ENCODE measurements at places on chromosomes 12 and 14. TPM values are rescaled to one million over a fixed set of nuclear protein-coding genes. Genes with fewer than 3 reads are reported as not detected.

PLCZ1 gene
- not detected for total RNA-seq

TRIM9 gene
- total RNA-seq: 0.32 TPM

DEGS2 gene
- total RNA-seq: 5.8 TPM

ENO2 gene
- total RNA-seq: 55.3 TPM

TM7SF3 gene
- total RNA-seq: 42.0 TPM

CLEC14A gene
- not detected for total RNA-seq

KRT77 gene
- total RNA-seq: not detected

DNA sequence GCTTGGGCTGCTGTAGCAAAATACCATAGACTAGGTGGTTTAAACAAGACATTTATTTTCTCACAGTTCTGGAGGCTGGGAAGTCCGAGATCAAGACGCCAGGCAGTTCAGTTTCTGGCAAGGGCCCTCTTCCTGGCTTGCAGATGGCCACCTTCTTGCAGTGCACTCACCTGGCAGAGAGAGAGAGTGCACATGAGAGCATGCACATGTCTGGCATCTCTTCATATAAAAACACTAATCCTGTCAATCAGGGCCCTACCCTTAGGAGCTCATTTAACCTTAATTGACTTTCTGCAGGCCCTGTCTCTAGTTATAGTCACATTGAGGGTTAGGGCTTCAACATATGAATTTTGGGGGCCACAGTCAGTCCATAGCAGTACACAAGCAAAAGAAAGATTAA, 12.4 kb upstream of the EVL start:
- DNase-seq: no peak

GRCh38 chr14:90587918-90588317, 191.1 kb downstream of the CALM1 start:
- no peak for DNase-seq

GRCh38 chr14:99468836-99469592, 11.6 kb downstream of the SETD3 start:
- no peak for DNase-seq

- no peak for DNase-seq
These were observed 12.8 kb upstream of the BMAL2 start for GRCh38 chr12:27319848-27320247.

DNA sequence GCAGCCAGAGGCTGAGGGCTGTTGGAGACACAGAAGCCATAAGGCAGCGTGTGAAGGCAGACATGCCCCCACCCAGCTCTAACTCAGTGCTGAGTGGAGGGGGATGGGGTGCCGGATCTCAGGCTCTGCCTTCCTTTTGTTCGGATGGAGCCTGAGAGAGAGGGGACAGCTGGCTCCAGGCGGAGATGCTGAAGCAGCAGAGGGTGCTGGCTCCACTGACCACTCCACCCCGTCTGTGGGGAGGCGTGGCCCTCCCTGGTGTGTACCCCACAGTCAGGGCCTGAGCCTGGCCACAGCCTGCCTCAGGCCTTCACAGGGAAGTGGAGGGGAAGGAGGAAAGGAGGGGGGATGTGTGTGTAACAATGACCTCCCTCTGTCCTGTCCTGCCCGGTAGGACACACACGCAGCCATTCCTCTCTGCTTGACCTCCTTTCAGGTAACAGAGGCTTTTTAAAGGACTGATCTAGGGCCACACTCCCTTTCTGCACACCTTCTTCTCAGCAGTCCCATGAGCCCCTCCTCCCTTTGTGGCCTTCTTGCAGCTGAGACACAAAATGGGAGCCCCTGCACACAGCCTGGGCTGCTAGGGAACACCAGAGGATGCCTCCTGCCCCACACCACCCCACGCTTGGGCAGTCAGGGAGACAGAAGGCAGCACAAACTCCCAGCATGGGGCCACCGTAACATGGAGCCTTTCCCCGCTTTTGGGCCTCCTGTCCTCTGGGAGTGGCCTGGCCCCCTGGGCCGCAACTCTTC, 9.6 kb upstream of the ENDOU start:
- DNase-seq: no peak

DNA sequence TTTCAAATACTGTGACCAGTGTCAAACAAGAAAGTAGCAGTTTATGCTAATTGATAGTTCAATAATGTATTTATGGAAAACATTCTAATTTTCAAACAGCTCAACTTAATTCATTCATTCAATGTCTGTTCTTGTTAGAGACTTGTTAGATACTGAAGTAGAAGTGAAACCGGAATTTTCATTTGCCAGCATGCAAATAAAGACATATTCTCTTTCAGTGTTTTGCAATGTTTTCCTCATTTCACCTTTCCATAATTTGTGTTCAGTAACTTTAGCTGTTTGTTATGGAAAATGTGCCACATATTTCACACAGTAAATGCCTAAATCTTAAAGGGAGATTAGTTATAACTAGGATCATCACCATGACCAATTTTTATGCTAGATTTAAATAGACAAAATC, 21.2 kb downstream of the TAS2R50 start:
- no peak for DNase-seq

DNA sequence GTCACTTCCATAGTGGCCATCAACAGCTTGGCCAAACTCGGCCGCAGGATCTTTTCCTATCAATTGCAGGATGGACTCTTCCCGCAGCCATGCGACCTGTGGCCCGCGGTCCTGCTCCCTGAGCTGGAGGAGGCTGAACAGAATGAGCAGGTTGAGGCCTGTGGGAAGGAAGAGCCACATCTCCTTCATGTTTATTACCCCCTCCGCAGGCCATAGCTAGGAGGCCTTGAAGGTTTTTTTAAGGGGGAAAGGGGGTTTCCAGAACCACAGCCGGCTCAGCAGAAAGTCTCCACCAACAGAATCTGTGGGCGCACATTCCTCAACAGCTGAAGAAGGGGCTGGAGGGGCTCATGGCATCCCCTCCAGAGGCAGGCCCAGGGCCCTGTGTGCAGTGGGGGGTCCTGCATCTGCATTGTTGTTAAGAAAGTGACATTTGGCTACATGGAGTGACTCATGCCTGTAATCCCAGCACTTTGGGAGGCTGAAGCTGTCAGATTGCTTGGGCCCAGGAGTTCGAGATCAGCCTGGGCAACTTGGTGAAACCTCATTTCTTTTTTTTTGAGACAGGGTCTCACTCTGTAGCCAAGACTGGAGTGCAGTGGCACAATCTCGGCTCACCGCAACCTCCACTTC, 25.2 kb upstream of the PPP1R13B start:
- peak; percentile 50 for DNase-seq

DNA sequence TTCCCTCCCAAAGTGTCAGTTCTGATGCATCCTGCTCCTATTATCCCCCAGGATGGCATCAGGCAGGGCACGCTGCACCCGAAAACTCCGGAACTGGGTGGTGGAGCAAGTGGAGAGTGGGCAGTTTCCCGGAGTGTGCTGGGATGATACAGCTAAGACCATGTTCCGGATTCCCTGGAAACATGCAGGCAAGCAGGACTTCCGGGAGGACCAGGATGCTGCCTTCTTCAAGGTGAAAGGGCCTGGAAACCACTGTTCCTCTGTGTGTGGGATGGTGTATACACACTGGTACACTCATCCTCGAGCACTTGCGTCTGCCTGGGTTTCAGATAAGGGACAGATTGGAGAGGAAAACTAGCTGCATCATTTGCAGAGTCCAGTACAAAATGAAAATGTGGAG, 1.0 kb downstream of the IRF9 start:
- DNase-seq: no peak

- DNase-seq: no peak
These were observed 109.7 kb upstream of the MDGA2 start for GRCh38 chr14:47785058-47785457.

- peak; percentile 8 for DNase-seq
These were observed 65.1 kb upstream of the GPHB5 start for GRCh38 chr14:63383776-63384367.

GRCh38 chr12:1357171-1357570, 237.2 kb downstream of the FBXL14 start:
- DNase-seq: no peak

DNA sequence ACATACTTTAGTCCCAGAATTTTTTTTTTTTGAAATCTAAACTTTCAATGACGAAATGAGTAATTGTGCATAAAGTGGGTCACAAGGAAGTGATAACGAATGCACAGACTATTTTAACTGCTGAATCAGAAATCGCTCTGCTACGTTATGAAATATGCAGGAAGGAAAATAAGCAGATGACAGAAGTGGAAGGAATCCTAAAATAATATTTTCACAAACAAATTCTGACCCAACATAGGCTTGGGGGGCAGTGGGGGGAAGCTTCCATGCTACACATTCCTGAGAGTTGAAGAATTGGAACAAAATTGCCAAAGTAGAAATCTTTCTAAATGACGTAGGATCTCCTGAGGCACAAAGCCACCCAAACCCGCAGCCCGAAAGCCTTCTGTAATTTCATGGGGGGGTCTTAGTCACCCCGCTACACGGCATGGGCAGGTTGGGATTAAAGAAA, 89.6 kb downstream of the ARF6 start:
- DNase-seq: no peak

- DNase-seq: no peak
These were observed 132.5 kb downstream of the KTN1 start for GRCh38 chr14:55712491-55712890.

DNA sequence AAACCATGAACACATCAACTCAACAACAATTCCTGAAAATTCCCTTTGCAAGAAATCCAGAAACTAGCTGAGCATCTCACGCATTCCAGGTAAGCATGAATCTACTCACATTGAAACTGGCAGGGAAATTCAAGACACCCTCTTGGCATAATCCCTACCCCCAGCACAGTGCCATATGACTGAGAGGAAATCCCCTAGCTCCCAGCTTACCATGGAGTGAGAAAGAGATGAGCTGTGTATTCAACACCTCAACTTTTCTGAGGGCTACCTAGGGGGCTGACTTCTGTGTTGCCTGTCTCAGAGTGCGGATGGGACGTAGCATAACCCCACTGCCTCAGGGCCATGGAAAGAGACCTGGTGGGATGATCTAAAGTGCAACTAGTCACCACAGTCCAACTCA, 37.7 kb upstream of the GPR132 start:
- no peak for DNase-seq

DNA sequence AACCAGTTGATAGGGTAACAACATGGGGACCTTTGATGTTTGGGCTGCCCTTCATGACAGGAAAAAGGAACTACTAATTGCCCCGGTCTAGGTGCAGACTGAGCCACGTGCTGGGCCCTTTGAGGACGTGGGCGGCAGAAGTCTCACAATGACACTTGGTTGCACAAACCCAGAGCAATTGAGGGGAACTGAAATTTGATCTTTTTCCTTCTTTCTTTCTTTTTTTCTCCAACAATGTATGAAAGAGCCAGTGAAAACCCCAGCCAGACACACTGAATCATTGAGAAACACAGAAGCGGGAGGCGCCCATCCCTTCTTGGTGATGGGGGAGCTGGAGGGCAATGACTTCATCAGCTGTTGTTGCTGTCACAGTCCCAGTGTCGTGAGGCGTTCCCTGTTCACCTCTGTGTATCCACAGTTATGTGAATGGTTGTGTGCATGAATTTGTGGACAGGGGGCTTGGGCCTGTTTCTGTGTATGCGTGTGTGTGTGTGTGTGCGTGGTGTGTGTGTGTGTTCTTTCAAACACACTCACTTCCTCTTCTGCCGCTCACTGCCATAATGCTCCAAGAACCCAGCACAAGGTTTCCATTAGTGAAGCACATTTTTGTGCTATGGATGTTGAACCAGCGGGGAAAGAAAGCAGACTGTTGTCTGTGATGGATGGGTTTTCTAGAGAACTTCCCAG, 137.5 kb upstream of the CCND2 start:
- peak; percentile 82 for DNase-seq

GRCh38 chr12:94123127-94123526, 25.2 kb upstream of the PLXNC1 start:
- DNase-seq: no peak

GRCh38 chr12:77949943-77950342, 119.2 kb downstream of the NAV3 start:
- DNase-seq: no peak

DNA sequence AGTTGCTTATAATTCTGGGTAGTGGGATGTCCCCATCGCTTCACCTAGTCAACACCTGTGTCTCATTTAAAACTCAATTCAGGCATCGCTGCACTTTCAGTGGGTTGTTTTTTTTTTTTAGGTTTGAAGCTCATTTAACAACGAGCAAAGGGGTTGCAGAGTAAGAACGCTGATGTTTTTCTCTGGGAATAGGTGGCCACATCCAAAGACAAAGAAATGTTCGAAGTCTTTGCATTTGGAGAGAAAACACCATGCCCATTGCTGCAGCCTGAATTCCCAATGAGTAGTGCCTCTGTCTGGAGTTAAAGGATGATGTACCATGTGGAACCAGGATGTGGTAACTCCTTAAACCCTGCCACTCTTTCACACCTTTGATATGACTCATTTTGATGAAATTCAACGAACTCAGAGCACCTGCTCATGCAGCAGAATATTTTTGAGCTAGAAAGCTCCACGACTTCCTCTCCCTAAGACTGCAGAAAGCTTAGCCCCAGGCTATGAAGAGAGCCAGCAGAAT, 35.1 kb upstream of the BATF start:
- DNase-seq: no peak

DNA sequence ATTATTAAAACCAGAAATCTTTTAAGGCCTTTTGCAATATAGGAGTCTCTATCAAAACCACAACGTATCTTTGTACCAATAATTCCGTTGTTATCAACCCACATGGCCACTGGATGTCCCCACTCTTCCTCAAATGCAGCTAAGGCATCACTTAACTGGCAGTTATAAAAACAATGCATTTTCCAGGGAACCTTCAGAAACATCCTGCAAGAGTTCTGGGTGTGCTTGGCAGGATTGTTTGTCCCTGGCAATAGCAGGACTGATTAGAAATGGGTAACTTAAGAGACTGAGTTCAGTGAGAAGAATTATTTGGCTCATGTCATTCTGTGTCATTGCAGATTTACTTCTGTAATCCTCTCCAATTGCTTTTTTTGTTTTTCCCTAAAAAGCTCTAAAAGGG, 112.0 kb downstream of the SLC15A5 start:
- DNase-seq: no peak

- DNase-seq: no peak
These were observed 312.3 kb upstream of the E2F7 start for GRCh38 chr12:77377622-77378021.

GRCh38 chr12:68001486-68002466, 12.5 kb downstream of the IFNG-AS1 start:
- DNase-seq: peak; percentile 33

DNA sequence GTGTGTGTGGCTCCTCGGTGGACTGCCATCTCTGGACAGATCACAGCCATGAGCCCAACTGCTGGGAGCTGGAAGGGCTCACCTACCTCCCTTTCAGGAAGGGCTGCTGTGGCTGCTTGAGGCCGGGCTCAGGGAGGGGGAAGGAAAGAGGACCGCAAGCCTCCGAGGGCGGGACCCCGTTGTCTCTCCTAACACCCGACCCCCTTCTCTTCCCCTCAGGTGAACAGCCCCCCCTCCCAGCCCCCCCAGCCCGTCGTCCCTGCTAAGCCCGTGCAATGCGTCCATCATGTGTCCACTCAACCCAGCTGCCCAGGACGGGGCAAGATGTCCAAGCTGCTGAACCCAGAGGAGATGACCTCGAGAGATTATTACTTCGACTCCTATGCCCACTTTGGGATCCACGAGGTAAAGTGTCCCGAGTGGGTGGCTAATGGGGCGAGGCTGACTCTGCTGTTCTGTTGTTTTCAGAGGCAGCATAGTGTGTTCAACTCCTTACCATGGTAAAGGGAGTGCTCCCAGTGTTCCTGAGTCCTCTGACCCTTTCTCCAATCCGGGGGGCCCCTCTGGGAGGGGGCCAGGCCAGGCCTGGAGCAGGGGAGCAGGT, 49.5 kb downstream of the PRMT8 start:
- no peak for DNase-seq

Measured in B cell (primary cell).